ENCODE measurements at places on chromosomes 5 and 9. TPM values are rescaled to one million over a fixed set of nuclear protein-coding genes. Genes with fewer than 3 reads are reported as not detected.
A peak's percentile ranks its signal among the peaks of the same experiment; 100 is the strongest.

- H3K36me3 ChIP-seq, result no peaks in the 10 kb centered on the region
- peaks cover 17% of the 10 kb centered on the region for H3K4me1 ChIP-seq
- H3K4me3 ChIP-seq, result no peak overlapping the region
- no peak for DNase-seq
- peaks cover 2% of the 10 kb centered on the region for H3K27me3 ChIP-seq
These were observed 91.5 kb downstream of the GHR start for GRCh38 chr5:42514754-42515153.

DNA sequence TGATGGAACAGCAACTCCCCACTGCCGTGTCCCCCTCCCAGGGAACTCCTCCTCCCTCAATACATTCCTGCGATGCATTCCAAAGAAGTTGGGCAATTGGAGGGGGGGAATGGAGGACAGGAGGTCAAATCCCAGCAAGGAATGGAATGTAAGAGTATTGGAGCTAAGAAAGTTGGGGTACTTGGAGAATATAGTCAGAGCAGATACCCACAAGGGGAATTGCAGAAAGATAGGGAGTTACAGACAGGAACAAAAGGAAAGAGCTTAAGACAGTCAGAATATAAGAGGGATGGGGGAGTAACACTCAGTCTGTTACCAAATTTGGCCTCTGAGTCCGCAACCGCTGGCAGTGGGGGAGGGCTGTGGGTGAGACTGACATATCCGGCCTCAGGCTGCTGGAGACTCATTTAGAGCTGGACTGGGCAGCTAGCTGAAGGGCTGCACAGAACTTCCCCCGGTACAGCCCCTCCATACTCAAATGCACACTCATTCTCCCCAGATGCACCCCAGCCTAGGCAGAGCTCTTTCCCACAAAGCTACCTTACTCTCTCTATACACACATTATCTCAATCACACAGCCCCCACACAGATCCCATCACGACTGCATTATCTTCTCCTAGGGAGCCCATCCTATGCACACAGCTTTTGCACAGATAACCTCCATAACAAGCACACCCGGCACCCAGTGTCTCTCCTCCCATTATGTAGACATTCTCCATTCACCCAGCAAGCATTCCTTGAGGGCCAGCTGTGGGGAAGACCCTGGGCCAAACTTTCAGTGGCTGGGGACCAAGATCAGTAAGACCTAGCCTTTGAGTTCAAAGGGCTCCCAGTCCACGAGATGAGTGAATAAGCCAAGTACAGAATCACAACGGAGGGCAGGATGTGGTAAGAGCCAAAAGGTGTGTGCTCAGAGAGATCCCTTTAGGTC is 3.7 kb downstream of the TLN1 start:
- DNase-seq, result no peak
- H3K27me3 ChIP-seq, result no peaks in the 10 kb centered on the region
- H3K36me3 ChIP-seq, result peaks cover 27% of the 10 kb centered on the region
- H3K4me3 ChIP-seq, result no peak overlapping the region
- no peak overlapping the region for H3K27ac ChIP-seq

DNA sequence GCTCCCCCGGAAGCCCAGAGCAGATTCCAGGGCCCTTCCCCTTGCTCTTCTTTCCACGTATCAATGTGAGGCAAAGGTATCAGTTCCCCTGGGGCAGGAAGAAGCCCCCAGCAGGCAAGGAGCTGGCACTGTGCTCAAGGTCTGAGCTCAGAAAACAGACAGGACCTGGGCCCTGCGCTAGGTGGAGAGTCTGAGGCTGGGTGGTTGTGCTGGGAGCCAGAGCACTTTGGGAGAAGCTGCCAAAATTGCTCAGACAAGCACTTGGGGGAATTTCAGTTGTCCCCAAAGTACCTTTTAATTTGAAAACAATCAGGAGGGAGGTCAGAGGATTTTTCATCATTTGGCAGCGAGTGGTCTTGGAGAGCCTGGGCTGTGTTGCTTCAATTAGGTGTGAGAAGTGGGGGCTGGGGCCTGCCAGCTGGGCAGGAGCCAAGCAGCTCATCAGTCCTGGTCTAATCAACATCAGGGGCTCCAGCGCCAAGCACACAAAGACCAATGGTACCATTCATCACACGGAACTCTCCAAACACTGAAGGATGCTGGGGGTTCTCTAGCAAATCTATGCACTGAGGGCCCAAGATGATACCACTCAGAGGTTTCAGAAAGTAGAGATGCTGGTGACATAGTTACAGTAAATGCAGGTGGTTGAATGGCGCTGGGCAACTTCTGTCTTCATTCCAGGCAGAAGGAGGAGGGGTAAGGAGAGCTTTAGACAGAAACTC is 176.5 kb downstream of the SNX18 start:
- H3K4me1 ChIP-seq, result peaks cover 67% of the 10 kb centered on the region
- no peak for DNase-seq
- H3K27ac ChIP-seq, result no peak overlapping the region
- no peak overlapping the region for H3K4me3 ChIP-seq

- no peak for DNase-seq
- H3K36me3 ChIP-seq, result no peaks in the 10 kb centered on the region
- H3K27me3 ChIP-seq, result no peaks in the 10 kb centered on the region
- H3K4me1 ChIP-seq, result no peaks in the 10 kb centered on the region
These were observed 359.2 kb upstream of the ZNF462 start for GRCh38 chr9:106503759-106504158.

DNA sequence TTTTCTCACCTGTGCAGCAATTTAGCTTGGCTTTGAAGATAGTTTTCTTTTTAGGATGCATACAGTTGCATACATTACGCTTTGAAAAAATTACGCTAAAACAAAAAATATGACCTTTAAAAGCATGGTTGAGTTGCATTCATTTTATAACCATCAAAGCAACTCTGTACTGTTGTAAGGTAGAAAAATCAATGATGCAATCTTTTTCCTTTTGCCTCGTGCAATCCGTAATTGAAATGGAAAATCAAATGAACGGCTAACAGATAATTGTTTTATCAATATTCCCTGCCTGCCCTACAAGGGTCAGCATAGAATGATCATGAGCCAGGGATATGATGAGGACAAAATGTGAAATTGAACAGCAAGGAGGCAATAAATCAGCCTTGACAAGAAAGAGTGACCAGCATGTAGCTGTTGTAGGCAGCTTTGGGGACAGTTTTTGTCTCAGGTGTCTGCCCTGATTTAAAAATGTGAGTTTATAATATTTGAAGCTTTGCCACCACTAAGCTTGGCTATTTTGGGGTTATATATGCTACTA is 98.2 kb downstream of the PBX3 start:
- H3K4me1 ChIP-seq, result peaks cover 25% of the 10 kb centered on the region
- H3K4me3 ChIP-seq, result no peak overlapping the region
- no peak overlapping the region for H3K27ac ChIP-seq
- no peaks in the 10 kb centered on the region for H3K27me3 ChIP-seq

DNA sequence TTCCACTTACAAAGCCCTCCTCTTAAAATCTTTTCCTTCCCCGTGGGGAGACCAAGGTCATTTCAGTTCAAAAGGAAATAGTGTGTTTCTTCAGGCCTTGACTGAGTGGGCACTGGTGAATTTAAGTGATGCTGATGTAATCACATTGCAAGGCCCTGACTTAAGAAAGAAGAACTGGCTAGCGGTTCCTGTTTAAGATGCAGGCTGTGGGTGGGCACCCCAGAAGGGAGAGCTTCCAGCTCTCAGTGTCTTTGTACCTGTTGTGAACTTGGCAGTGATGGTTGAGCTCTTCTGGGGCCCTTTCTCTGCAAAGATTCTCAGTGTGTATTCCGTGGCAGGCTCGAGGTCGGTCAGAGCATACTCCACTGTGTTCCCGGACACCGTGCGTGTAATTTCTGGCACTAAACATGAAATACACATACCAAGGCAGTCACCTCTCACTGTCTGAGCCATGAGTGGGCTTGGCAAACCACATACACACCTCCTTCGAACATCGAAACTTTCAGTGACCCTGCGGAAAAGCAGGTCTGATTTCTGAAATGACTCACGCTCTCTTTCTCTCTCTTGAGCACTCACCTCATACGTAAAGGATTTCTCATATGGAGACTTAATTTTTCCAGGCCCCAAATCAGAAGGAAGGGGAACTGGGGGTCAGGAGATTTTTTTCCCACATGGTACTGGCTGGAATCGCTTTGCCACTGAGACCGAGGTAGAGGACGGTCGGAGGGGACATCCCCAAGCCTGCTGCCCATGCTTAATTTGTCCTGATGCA is 81.9 kb downstream of the TNC start:
- H3K4me1 ChIP-seq, result peaks cover 67% of the 10 kb centered on the region
- H3K36me3 ChIP-seq, result peaks cover 6% of the 10 kb centered on the region
- no peaks in the 10 kb centered on the region for H3K27me3 ChIP-seq
- peak overlapping the region; percentile 98 for H3K27ac ChIP-seq
- DNase-seq, result no peak
- H3K4me3 ChIP-seq, result no peak overlapping the region

DNA sequence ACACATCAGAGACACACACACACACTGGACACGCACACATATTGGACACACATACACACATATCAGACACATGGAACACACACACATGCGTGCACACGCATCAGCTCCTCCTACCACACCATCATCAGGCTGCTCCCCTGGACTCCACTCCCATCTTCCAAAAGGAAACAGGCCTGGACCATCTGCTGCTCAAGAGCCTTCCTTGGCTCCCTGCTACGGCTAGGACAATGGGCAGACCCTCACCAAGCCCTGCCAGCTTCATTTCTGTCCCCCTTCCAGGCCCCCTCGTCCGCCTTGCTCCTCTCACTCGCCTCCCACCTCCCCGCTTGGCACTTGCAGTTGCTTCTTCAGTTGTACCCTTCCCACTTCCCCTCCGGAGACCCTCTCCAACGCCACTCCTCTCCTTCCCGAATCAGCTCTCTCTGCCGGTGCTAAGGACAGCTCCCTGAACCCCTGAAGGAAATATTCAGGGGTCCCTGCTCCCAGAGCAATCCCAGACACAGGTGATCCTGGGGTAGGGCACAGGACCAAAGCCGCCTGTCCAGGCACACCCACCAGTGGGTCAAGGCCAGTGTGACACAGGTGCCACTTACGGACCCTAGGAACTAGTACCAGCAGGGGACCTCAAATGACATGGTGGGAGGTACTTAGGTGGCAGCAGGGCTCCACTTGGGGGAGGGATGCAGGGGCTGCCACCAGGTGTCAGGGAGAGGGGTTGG is 12.1 kb upstream of the LAMC3 start:
- H3K36me3 ChIP-seq, result no peaks in the 10 kb centered on the region
- H3K4me3 ChIP-seq, result no peak overlapping the region
- H3K27ac ChIP-seq, result no peak overlapping the region

DNA sequence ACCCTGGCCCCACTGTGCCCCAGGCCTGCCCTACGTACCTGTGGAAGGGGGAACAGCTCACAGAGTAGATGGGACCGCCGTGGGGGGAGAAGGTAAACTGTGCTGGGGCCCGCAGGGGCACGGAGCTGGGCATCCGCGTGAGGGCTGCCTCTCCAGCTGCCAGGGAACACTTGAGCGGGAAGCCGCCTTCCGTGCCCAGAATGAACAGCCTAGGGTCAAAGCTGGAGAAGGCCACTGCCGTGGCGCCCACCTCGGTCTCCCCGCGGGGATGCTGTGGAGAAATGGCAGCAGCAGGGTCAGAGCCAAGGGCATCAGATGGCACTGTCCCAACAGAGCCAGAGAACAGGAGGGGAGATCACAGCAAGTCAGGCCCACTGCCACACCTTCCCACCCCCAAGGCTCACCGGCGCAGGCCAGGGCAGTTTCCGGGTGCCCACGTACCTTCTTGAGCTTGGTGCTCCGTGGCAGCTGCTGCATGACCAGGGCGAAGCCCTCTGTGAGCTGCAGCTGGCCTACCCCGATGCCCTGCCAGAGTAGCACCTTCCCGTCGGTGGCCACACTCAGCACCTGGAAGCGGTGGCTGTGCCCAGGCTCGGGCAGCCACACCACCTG is 21.9 kb downstream of the DYNC2I2 start:
- H3K4me1 ChIP-seq, result peaks cover 35% of the 10 kb centered on the region
- peaks cover 27% of the 10 kb centered on the region for H3K36me3 ChIP-seq
- peak; percentile 93 for DNase-seq
- H3K27ac ChIP-seq, result peak overlapping the region; percentile 85

DNA sequence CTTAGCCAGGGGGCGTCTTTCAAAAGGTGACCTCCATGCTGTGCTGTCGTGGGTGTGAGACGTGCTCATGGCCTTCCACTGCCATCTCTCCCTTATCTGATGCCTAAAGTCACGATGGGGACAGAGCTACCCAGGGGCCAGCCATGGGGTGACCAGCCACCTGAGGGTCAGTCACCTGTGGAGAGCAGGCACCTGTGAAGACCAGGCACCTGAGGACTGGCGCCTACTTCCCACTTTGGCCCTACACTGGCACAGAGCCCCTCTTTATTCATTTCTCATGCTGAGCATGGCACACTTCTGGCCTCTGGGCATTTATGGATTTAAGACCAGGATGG is 6.4 kb upstream of the EXOC3 start:
- H3K4me3 ChIP-seq, result no peak overlapping the region
- H3K4me1 ChIP-seq, result peaks cover 5% of the 10 kb centered on the region
- no peaks in the 10 kb centered on the region for H3K27me3 ChIP-seq
- H3K27ac ChIP-seq, result no peak overlapping the region
- DNase-seq, result no peak
- H3K36me3 ChIP-seq, result peaks cover 3% of the 10 kb centered on the region

- no peaks in the 10 kb centered on the region for H3K36me3 ChIP-seq
- H3K4me1 ChIP-seq, result no peaks in the 10 kb centered on the region
- H3K27me3 ChIP-seq, result peaks cover 8% of the 10 kb centered on the region
- no peak overlapping the region for H3K27ac ChIP-seq
- no peak for DNase-seq
These were observed 1952.6 kb upstream of the WWC1 start for GRCh38 chr5:166338801-166339200.

- no peak for DNase-seq
- H3K27me3 ChIP-seq, result no peaks in the 10 kb centered on the region
- H3K36me3 ChIP-seq, result no peaks in the 10 kb centered on the region
- peaks cover 24% of the 10 kb centered on the region for H3K4me1 ChIP-seq
- H3K27ac ChIP-seq, result no peak overlapping the region
These were observed 41.3 kb upstream of the CDKN2AIPNL start for GRCh38 chr5:134453016-134453415.

GRCh38 chr5:97085459-97086181 is 56.8 kb downstream of the LIX1 start:
- H3K27ac ChIP-seq, result no peak overlapping the region
- H3K4me3 ChIP-seq, result no peak overlapping the region
- no peaks in the 10 kb centered on the region for H3K27me3 ChIP-seq

GRCh38 chr5:11009576-11009975 is 248.5 kb upstream of the DAP start:
- H3K4me3 ChIP-seq, result no peak overlapping the region
- no peaks in the 10 kb centered on the region for H3K36me3 ChIP-seq
- DNase-seq, result no peak
- peaks cover 6% of the 10 kb centered on the region for H3K27me3 ChIP-seq
- H3K4me1 ChIP-seq, result no peaks in the 10 kb centered on the region

DNA sequence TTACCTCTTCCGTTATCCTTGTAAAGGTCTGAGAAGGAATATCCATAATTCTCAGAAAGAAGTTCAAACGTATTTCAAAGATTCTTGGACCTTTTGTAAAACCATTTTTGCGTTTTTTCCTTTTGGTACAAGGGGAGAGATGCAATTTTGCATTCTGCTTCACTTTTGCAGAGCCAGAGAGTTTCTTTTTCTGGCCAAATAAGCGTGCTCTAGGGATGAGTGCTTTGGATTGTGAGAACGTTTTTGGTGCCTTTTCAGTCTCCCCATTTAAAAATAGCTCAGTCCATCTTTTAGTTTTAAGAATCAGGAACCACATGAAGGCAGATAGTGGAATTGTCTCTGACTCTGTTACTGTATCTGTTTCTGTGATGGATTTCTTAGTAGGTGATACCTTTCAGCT is 1.5 kb downstream of the ARHGAP26 start:
- peaks cover 23% of the 10 kb centered on the region for H3K4me1 ChIP-seq
- peak overlapping the region; percentile 94 for H3K4me3 ChIP-seq
- no peaks in the 10 kb centered on the region for H3K36me3 ChIP-seq

The IL33 gene
- not detected for total RNA-seq

The ADAMTS12 gene
- total RNA-seq, result 32.9 TPM

The HTR1A gene
- total RNA-seq, result not detected

The ASPN gene
- total RNA-seq, result 376 TPM

The GDA gene
- 0.33 TPM for total RNA-seq

The WHRN gene
- 14.9 TPM for total RNA-seq
